ENCODE measurements at places on chromosomes 4 and X. TPM values are rescaled to one million over a fixed set of nuclear protein-coding genes. Genes with fewer than 3 reads are reported as not detected.
A peak's percentile ranks its signal among the peaks of the same experiment; 100 is the strongest.

The DAPP1 gene
- not detected for polyA plus RNA-seq

- DNase-seq: no peak
These were observed 53.8 kb upstream of the TXK start for GRCh38 chr4:48187813-48188212.

- DNase-seq: no peak
These were observed 2.8 kb downstream of the SLC35A2 start for GRCh38 chrX:48908600-48908999.

The CLNK gene
- not detected for polyA plus RNA-seq

DNA sequence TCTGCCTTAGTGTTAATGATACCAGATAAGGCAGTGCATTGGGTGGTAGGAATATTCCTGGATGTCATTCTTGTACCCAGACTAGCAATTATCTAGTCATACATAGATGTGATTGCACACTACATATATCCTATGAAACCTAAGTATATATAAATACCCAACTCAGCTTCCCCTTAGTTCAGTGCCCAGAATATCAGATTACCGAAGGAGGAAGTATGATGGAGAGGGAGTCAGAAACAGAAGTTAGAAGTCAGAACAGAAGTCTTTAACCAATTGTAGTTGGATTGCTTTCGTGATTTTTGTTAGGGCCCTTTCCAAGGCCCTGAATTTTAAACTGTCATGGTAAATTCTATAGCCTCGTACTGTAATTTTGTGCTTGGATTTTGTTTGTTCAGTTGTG, 42.9 kb downstream of the MOB1B start:
- no peak for DNase-seq

GRCh38 chr4:145081756-145082155, 16.2 kb downstream of the ANAPC10 start:
- DNase-seq: no peak

DNA sequence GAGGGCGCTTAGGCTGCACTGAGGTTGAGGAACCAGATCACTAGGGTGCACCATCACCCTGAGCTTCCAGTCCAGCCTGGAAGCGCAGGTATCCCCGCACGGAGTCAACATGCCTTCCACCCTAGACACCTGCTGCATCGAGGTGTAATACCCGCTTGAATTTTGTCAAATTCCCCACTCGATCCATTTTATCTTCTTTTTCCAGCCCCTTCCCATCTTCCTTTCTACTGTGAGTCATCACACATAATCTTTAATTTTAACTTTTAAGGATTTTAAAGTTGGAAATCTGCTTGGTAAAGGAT, 821 bp downstream of the PLK4 start:
- DNase-seq: no peak

DNA sequence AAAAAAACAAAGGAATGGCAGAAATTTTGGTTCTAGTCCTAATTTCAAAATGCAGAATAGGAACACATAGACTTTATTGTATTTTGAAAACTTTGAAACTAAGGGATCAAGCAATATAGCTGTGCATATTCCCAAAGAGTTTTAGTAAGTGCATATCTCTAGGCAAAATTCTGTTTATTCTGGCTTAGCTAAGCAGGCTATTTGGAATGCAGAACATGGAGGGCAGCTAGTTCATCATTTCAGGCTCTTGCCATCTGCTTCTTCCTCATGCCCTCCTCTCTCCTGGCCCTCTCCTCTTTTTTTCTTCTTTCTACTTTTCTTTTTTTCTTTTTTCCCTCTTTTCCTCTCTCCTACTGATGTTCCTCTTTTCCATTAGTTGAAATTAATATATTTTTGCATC, 12.0 kb upstream of the IL13RA2 start:
- DNase-seq: no peak

The GLOD5 gene
- 1.2 TPM for polyA plus RNA-seq

DNA sequence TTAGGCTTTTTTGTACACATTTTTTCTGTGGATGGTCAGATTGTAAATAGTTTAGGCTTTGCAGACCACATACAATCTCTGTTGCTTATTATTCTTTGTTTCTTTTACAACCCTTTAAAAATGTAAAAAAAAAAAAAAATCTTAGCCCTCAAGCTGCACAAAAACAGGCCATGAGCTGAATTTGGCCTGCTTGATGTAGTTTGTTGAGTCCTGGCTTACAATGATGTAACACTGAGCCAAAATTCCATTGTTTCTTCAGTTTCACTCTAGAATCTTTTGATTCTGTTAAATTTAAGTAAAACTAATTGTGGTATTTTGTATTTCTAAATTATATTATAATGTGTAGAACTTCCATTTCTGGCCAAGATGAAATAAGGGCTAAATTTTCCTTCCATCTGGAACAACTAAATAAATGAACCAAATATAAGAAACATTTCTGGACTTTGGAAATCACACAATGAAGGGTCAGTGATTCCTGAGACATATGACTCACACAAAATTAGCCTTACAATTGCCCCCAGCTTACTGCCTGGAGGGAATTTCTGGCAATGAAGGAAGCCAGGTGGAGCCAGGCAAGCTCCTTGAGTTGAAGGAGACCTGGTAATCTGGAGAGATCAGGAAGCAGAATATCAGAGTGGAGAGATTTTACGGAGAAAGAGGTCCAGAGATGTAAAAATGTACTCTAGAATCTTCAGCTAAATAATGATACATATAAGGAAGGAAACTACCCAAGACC, 29.8 kb downstream of the IQCM start:
- no peak for DNase-seq

The FRMD7 gene
- not detected for polyA plus RNA-seq

GRCh38 chrX:49071877-49072711, 1.7 kb downstream of the PRAF2 start:
- DNase-seq: peak; percentile 90

GRCh38 chrX:106612393-106612763, 600 bp downstream of the RADX start:
- peak; percentile 49 for DNase-seq

GRCh38 chr4:91283726-91284230, 1020.0 kb upstream of the GRID2 start:
- DNase-seq: no peak

The ITIH6 gene
- not detected for polyA plus RNA-seq

The PPM1K gene
- 10.5 TPM for polyA plus RNA-seq

DNA sequence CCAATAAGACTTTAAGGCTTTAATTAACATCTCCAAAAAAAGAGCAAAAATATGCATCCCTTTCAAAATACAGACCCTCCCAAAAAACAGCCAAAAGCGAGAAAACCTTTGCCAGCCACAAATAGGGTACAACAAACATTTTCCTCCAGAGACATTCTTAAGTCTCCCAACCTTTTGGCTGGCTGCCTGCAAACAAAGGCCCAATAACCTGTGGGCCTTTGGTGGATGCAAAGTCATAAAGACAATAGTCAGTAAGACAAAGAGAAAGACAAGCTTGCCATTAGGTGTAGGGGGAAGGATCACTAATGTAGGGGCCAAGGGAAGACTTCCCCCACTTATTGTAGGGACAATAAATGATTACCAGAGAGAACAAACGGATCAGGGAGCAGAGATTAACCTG, 215.5 kb upstream of the ZFP42 start:
- DNase-seq: no peak

DNA sequence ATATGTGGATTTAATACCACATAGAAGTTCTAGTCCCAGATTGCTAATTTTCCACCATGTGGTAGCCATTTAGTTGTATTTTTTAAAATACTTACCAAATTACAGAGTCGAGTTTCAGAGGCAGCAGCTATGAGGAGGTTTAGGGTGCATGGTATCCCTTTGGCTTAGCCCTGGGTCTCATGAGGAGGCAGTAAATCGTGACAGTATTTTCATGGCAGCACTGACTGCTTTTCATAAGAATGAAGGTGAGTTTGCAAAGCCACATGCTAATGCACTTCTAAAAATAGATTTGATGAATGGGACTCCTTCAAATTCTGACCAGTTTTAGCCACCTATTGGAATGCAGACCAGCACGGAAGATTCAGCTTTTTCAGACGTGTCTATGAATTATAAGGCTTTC, 114.0 kb upstream of the FRG1 start:
- no peak for DNase-seq

DNA sequence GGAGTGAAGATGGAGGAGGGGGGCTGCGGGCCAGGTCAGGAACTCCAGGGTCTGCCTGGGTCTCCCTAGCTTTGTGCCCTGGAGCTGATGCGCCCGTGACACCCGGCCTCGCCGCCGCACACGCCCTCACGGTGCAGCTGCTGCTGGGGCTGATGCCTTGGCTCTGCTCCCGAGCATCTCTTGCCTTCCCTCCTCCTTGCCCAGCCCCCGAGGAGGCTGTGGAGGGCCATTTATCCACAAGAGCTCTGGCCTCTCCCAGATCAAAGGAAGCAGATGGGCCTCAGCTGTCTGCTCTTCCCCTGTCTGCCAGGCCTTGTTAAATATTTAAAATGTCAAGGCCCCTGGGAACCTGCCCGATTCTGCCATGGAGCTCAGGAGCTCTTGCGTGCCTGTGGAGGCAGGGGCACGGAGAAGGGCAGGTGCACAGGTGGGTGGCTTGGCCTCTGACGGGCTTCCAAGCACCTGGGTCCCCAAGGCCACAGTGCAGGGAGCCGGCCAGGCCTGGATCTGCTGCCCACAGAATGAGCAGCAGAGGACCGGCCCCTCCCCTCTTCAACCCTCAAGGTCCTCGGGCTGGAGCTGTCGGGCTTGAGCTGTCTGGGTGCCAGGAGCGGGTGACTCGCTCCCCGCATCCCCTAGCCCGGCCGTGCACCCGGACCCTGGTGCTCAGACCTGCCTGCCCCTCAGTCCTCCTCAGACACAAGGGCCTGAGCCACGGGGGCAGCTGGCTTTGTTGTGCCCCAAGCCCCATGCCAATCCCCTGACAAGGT, 20.3 kb downstream of the ATP2B3 start:
- DNase-seq: peak; percentile 39

The JCHAIN gene
- not detected for polyA plus RNA-seq

DNA sequence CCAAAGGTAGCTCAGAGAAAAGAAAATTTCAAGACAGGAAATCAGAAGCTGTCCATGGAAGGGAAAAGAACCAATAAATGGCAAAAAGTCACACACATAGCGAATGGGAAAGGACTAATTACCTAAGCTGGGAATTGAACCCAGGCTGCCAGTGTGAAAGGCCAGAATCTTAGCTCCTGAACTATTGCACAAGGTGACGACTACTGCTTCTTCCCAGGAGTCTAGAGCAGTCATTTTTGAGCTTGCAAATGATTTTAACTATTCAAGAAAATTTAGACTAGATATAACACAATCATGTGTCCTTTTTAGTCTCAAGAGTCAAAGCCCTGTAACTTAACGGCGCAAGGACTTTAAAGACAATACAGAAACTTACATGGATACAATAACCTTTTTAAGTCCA, 34.1 kb upstream of the ZNF81 start:
- no peak for DNase-seq

DNA sequence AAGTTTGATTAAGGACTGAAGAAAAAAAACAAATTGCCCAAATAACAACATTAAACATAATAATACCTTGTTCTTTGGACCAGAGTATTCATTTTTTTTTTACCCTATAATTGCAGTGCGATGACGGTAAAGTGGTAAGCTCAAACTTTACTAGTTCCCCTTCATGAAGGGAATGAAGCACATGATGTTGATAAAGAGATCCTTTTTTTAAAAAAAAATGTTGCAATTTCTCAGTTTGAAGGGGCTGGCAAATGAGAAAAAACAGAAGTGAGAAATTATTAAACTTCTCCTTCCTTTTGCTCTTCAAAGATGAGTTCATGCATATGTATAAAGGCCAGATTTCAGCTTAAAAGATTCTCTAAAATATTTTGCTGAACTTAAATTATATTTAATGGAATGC, 231.7 kb downstream of the C4orf33 start:
- no peak for DNase-seq

The SLC10A3 gene
- 12.1 TPM for polyA plus RNA-seq

- no peak for DNase-seq
These were observed 9.9 kb downstream of the CPEB2 start for GRCh38 chr4:15012017-15012788.

- no peak for DNase-seq
These were observed 15.3 kb upstream of the SMIM10 start for GRCh38 chrX:134975516-134975915.

The TCEANC gene
- 3.2 TPM for polyA plus RNA-seq

DNA sequence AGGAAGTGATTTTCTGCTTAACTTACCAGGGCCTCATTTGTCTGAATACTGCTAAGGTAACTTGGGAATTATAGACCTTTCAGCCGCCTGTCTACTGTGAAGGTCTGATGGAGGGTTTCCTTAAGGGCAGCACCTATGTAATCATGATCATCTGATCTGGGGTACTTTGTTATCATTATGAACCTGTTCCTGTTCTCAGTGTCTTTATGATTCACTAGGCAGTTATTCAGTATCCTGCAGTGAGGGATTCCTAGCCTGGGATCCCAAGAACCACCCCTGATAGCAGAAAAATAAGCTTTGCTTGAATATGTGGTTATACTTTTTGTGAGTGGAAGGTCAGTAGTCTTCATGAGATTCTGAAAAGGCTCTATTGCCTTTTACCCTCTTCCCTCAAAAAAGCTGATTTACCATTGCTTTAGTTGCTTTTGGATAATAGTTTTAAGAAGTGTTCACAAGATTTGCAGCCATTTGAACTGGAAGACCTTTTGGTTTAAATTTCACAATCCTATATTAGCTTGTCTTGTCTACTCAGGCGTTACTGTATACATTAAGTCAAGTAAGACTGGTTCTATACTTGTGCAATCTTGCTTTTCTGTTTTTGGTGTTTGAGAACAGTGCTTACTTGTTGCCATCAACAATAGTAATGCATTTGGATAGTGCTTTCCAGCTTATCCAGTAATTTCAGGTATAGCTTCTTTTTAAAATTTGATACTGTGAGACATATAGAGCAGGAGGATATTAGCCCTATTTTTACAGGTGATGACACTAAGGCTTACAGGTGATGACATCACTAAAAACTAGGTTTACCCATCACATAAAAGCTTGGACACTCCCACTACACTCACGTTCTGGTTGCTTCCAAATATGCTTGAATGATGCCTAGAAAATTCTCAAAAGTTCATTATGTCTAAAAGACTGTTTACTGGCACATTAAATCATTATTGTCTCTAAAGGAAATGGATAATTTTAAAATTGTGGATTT, 60.0 kb downstream of the FHIP1A start:
- DNase-seq: no peak

- no peak for DNase-seq
These were observed 95.8 kb downstream of the MBNL3 start for GRCh38 chrX:132393085-132393484.

The MND1 gene
- polyA plus RNA-seq: 3.0 TPM

GRCh38 chr4:189311251-189311650, 629.4 kb upstream of the FRG1 start:
- DNase-seq: no peak

GRCh38 chrX:71225009-71225408, 2.0 kb downstream of the GJB1 start:
- no peak for DNase-seq

GRCh38 chrX:155094468-155095061, 23.3 kb downstream of the BRCC3 start:
- DNase-seq: peak; percentile 53

The ASB9 gene
- polyA plus RNA-seq: 2.0 TPM

GRCh38 chr4:187235456-187236170, 512.0 kb upstream of the FAT1 start:
- DNase-seq: peak; percentile 79

The SUPT20HL1 gene
- polyA plus RNA-seq: not detected

The CCDC110 gene
- polyA plus RNA-seq: 0.27 TPM

DNA sequence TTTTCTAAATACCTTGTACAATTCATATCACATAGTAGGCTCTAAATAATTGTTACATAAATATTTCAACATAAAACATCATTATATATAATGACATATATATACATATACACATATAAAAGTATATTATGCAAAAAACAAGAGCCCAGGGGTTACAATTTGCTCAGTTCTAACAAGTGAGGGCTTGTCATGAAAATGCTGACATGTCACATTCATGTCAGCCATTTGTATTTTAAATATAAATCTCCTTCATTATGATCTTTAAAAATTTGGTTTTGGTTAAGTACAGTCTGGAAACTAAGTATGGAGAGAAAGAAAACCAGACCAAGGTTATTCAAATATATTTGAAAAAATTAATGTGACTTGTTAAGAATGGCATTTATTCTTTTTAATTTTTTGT, 2745.4 kb downstream of the PCDH7 start:
- DNase-seq: no peak

All from brain (organoid and tissue), 16 donors.